Activated naive CD4-positive, alpha-beta T cell treated with anti-CD3 and anti-CD28 coated beads, Interleukin-2, amount 50 U/mL, for 72 hours (primary cell): ENCODE measurements at places on chromosomes 5 and 9. TPM values are rescaled to one million over a fixed set of nuclear protein-coding genes. Genes with fewer than 3 reads are reported as not detected.

The IARS1 gene
- 222 TPM for total RNA-seq

The BNC2 gene
- total RNA-seq = not detected

The CKS2 gene
- total RNA-seq = 384 TPM

The C8G gene
- 2.5 TPM for total RNA-seq

The CXXC5 gene
- total RNA-seq = 1.8 TPM

The WDR31 gene
- total RNA-seq = 4.9 TPM

The SPATA31C1 gene
- total RNA-seq = not detected

The CYLC2 gene
- not detected for total RNA-seq

The PRDM9 gene
- not detected for total RNA-seq

The FABP6 gene
- total RNA-seq = not detected

- DNase-seq = peak; percentile 14
Observed at GRCh38 chr5:65103756-65104440, 335.2 kb downstream of the CWC27 start.

DNA sequence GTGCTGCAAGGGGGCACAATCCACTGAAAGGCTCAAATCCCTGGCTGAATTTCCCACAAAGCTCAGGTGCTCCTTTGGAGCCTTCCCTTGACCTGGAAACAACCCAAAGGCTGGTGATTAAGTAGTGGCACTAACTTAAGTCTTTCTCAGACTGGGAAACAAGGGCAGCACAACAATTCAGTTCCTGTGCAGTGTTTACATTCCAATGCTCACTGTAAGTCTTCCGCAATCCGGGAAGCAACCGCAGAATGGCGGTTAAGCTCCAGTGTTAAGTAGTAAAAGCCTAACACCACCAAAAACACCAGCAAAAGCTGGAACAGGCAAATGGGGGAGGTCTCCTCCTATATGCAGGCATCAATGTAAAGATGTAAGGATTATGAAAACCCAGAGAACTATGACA, 117.2 kb downstream of the TRPM3 start:
- DNase-seq = no peak

- DNase-seq = no peak
Observed at GRCh38 chr5:80319702-80320101, at the start of gene SPZ1. SPZ1 (plus strand) TSS chr5:80320002; CDS start chr5:80320216, 214 bp downstream.

DNA sequence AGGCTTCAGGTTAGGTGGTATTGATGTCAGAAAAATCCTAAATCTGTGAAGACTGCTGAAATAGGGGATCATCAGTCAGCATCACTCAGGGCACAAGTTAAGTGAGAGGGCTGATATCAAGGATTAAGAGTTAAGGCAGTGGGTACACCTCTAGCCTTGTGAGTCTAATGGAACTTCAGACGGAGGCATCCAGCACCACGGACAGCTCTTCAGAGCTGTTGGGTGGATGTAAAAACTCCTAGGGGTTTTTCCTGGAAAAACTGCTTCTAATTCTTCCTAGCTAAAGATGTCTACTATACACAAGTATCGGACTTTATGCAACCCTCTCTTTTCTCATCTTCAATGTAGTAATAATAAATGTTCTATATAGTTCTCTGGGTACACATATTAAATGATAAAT, 165.9 kb downstream of the SH3GL2 start:
- DNase-seq = no peak

- DNase-seq = no peak
Observed at GRCh38 chr9:136235709-136236455, 9.7 kb downstream of the QSOX2 start.

- no peak for DNase-seq
Observed at GRCh38 chr9:109481856-109482255, 16.3 kb downstream of the PTPN3 start.

DNA sequence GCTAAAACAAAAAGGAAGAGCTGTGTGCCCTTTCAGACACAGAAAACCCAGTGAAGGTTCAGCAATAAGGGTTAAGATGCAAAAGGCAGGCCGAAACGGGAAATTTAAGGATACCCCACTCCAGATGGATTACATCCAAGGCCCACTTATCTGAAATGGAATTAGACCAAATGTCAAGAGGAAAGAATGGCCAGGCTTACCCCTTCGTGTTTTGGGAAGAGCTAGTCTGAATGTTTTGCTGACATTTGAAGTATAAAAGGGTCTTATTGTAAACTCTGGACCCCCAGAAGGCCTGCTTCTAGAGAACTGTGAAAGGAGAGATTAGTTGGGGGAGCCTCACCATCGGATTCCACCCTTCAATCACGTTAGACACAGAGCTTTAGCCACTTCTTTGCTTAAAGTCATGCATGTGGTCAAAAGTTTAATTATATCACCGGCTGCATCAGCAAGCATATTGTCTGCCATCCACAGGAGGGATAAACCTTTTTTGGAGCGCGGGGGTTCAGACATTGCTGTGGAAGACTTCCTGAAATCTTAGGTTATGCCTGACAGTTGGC, 93.3 kb downstream of the EFNA5 start:
- DNase-seq = no peak

DNA sequence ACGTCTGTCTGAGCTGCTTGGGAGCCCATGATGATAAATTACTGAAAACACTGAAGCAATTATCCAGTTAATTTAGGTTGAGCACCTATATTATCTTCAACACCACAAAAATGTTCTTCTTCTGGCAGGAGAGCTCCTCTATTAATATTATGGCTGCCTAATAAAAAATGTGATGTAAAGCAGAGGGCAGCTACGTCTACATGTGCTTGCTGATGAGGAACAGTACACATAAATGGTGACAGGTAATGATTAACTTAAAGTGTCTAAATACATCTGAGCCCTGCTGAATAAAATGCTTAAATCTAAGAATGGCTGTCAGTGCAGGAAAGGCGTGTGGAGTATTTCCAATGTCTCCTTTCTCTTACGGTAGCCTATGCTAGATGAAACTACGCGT, 131.3 kb upstream of the NR3C1 start:
- no peak for DNase-seq

- DNase-seq = no peak
Observed at GRCh38 chr5:22242532-22242931, 610.6 kb downstream of the CDH12 start.

DNA sequence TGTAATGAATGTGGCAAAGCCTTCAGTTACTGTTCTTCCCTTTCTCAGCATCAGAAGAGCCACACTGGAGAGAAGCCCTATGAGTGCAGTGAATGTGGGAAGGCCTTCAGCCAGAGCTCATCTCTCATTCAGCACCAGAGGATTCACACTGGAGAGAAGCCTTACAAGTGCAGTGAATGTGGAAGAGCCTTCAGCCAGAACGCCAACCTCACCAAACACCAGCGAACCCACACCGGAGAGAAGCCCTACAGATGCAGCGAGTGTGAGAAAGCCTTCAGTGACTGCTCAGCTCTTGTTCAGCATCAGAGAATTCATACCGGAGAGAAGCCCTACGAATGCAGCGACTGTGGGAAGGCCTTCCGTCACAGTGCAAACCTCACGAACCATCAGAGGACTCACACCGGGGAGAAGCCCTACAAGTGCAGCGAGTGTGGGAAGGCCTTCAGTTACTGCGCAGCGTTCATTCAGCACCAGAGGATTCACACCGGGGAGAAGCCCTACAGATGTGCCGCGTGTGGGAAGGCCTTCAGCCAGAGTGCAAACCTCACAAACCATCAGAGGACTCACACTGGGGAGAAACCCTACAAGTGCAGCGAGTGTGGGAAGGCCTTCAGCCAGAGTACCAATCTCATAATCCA, 6.8 kb downstream of the RPL12 start:
- no peak for DNase-seq

GRCh38 chr5:95746722-95747679, 15.9 kb downstream of the RHOBTB3 start:
- no peak for DNase-seq

GRCh38 chr5:115510145-115510645, 34.4 kb downstream of the FEM1C start:
- no peak for DNase-seq

DNA sequence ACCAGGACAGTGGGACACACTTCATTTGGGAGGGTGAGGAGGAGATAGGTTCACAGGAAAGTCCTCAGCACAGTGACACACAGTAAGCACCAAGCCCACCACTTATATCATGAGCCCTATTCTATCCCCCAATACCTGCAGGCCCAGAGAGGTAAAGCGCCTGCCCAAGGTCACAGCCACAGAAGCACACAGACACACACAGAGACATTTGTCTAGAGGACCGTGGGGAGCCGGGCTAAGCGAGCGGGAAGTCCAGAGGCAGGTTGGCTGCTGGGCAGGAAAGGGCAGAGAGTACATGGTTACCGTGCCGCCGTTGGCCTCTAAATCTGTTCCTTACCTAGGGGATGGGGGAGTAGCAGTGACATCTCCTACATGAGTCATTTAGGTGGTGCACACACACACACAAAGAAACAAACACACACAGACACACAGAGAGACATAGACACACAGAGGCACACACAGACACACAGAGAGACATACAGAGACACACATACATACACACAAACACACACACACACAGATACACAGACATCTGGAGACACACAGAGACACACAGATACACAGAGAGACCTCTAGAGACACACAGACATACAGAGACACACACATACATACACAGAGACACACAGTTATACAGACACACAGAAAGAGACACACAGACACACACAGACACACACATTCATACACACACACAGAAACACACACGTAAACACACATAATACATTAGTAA, 15.9 kb upstream of the DUSP1 start:
- DNase-seq = no peak

- DNase-seq = no peak
Observed at GRCh38 chr9:1453636-1454035, 403.5 kb downstream of the DMRT2 start.
